ENCODE measurements at places on chromosomes 13 and 19.

GRCh38 chr19:19034204-19034624 lies 811 bp downstream of the ARMC6 start:
- peak; percentile 89 for DNase-seq

DNA sequence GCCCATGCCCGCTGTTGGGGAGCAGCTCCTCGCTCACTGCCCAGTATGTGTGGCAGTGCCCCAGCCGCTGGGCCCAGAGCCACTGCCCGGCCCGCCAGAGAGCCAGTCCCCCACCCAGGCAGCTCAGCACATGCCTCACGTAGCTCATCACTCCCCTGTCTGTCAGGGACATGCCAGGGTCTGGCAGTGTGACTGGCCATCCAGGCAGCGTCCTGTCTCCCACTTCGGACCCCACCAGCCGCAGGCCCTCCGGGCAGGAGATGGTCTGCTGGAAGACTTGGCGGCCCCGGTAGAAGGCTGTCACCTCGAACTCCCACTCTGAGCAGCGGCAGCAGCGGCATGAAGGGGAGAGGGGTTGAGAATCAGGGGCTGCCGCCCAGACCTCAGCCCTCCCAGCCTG lies 3.6 kb downstream of the IRF3 start:
- peak; percentile 7 for DNase-seq

DNA sequence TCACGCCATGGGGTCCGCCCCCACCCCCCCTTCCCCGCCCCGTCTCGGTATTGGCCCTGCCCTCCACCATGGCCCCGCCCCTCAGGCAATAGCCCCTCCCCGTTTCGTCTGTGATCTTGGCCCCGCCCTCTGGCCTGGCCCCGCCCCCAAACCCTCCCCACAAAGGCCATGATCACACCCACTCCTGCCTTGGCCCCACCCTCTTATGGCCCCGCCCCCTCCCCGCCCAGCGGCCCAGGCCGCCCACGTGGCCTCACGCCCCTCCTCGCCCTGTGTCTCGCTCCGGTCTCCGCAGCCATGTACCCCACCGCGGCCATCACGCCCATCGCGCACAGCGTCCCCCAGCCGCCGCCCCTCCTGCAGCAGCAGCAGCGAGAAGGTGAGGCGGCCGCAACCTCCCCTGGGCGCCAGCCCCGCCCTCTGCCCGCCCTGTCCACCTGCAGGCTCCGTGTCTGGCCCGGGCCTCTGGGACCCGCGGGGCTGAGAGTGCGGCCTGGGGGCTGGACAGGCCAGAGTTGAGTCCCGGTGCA lies 61.3 kb downstream of the CELF5 start:
- DNase-seq = peak; percentile 96

GRCh38 chr13:41897126-41897525 lies 63.8 kb downstream of the VWA8 start:
- no peak for DNase-seq

GRCh38 chr19:45473367-45473681 lies 5.5 kb downstream of the FOSB start:
- no peak for DNase-seq

GRCh38 chr13:28423010-28423409 lies 71.9 kb downstream of the FLT1 start:
- DNase-seq = no peak

GRCh38 chr13:36862002-36862685 lies 43.1 kb downstream of the RFXAP start:
- no peak for DNase-seq

- DNase-seq = no peak
Observed at GRCh38 chr19:50710094-50710493, 9.5 kb downstream of the SHANK1 start.

Data from iPS-NIHi11 (cell line).